ENCODE measurements at places on chromosomes 4 and X.
A peak's percentile ranks its signal among the peaks of the same experiment; 100 is the strongest.

DNA sequence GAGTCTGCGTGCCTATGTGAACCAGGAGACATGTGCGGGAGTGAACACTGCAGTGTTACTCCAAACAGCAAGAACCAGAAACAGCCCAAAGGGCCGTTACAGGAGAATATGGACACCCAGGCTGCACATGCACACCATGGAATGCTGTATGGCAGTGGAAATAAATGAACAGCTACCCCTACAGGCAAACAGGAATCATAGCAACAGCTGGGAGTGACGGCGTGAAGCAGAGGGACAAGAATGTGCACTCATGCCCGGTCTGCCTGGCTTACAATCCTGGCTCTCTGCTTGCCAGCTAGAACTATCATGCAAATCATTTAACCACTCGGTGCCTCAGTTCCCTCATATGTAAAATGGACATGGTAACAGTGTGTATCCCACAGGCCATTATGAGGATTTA, 16.6 kb downstream of the GPKOW start:
- DNase-seq, result peak; percentile 24

- no peak for DNase-seq
Observed at GRCh38 chrX:20091499-20091898, 25.2 kb downstream of the MAP7D2 start.

- no peak for DNase-seq
Observed at GRCh38 chr4:15765391-15765790, 12.7 kb upstream of the CD38 start.

DNA sequence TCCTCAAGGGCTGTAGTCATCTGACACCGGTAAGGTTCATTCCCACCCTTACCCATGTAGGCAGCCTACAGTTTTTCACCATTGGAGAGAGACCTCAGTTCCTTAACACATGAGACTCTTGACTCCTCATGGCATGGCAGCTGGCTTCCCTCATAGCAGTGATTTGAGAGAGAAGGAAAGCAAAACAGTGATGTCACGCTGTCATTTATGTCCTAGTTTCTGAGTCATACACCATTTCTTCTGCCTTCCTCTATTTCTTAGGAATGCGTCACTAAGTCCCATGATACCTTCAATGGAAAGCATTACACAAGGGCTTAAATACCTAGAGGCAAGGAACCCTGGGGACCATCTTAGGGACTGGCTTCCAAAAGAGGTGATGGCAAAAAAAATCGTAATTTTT, 226.1 kb downstream of the SPCS3 start:
- DNase-seq, result no peak

DNA sequence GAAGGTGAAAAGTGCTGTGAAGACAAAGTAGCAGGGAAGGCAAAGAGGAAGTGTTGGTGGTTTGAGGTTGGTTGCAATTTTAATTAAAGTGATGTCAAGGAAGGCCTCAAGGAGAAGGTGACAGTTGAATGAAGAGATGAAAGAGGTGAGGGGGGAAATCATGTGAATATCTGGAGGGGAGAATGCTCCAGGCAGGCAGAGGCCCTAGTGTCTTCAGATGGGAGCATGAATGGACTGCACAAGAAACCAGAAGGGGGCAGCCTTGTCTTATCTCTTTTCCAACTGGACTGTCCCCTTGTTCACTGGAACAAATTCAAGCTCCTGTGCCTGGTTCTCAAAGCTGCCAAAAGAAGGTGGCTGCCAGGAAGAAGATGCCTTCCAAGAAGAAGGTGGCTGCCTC, 68.4 kb downstream of the MAOB start:
- DNase-seq, result no peak

DNA sequence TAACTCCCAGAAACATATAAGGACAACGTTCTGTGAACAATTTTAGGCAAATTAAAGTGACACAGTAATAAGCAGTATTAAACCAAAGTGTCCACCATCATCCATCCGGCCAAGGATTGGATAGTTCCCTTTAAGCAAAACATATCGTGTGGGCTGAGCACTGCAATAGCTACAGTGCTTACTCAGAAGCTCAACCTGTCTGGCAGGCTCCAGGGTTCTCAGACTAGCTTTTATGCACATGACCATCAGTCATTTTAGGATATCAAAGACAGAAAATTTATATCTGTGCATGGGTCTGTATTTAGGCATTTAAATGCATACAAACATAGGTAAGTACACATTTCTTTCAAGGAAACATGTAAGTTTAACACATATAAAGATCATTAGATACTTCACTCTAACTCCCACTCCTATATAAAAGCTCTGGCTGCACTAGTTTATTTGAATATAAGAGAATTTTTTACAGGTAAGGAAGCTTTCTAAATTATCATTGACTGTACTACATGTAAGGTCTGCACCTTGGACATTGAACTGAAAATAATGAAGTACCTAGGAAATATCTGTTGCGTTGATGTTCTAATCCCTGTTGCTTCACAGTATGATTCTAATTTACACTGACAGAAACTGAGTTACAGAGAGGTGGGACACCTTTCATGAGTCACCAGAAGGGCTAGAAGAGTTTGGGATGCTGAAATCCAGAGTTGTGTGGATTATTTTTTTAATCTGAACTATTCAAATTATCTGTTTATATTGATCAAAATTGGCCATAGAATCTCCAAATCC, 67.6 kb downstream of the ELOVL6 start:
- no peak for DNase-seq

DNA sequence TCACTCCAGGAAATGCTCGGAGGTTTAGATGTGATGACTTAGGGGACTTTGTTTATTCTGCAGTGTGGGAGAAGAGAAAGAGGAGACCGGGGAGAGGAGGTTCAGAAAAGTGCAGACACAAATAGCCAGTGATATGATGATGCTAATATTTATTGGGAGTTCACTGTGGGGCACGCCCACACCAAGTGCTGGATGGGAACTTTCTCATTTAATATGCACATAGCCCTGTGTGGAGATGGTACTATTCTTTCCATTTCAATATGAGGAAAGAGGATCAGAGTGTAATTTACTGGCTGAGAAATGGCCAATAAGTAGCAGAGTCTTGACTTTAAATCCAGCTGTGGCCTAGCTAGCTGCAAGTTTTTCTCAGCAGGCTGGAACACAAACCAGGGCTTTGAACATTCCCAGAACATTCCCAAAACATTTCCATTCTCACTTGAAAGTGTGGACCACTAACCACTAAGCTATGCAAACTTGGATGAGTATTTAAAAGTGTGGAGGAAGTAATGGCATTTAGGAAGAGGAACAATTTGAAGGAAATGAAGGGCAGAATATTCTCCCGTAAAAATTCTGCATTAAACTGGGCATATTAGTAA, 231.7 kb downstream of the HS3ST1 start:
- DNase-seq, result no peak

DNA sequence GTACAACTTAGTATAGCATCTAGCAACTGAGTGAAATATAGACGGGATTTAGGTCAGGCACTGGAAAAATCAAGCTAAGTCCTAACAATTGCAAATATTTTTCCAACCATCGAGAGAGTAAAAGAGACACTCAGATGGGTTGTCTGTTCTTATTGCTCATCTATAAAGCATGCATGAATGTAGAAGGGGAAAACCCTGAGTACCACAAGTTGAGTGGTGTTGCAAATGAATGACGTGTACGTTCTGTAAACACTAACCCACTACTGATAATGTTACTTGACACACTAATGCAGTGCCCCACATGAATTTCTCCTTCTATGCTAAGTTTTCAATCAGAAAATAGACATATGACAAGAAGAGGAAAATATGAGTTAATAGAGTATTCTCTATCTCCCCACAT, 211.2 kb downstream of the COX18 start:
- DNase-seq, result no peak

DNA sequence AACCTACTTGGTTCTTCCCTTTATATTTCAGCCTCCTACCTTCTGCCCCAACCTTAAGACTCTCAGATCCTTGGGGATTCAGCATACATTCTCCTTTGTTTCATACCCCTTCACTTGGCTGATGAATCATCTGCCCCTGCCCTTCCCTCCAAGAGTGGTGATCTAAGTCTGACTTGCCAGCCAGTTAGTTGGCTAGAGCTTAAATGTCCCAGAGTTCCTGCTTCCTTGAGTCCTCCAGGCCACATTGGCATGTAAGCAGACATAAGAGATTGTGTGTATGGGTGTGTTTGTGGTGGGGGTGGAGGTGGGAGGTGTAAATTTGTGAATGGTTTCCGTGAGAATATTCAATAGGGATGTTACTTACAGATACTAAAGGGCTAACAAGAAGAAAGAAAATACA, 3.7 kb upstream of the TEX13D start:
- no peak for DNase-seq

DNA sequence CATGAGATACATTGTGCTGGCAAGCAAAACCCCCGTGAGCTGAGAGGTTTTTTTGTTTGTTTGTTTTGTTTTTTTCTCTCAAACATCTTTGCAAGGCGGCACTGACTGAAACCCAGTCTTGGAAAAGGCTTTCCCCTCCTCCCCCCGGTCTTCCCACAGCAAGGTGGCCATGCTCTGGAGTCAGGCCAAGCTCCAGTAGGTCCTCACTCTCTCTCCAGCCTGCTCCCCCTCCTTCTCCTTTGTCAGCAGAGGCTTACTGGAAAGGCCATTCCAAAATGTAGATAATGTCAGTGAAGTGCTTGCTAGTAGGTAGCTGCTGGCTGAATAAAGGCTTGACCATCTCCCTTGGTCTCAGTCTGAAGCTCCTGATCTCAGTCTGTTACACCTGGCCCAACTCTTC, 32.6 kb downstream of the FRMPD3 start:
- DNase-seq, result no peak

DNA sequence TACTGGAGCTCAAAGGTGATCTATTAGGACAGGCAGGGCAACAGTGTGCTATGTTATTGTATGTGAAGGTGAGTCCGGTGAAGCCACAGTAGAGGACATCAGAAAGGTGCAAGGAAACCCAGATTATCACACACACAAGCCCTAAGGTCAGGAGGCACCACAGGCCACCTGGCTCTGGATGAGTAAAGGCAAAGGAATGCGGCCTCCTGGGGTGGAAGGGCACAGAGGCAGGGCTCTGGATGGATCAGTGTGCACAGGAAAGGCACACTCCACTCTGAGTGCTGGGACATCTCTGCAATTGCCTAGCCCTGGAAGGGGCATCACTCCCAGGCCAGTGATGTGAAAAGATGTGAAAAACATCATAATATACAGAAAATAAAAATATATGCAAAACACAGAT, 683.5 kb downstream of the TRIML1 start:
- DNase-seq, result no peak

DNA sequence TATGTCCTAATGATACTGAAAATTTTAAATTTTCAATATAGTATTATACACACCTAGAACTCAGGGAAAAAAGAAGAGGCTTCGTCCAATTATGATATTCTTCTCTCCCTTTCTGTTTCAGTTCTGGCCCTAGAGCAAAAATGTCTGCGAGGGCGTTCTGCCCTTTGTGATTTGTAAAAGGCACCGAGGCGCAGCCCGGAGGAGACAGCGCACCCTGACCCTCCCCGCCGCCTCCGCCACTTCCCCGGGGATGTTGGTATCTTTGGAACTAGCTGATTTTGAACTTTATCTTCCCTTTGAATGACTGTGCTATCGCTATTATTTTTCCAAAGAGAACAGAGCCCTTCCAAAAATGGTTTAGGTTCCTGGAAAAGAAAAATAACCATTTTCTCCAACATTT, 173.2 kb upstream of the FAM9B start:
- no peak for DNase-seq

DNA sequence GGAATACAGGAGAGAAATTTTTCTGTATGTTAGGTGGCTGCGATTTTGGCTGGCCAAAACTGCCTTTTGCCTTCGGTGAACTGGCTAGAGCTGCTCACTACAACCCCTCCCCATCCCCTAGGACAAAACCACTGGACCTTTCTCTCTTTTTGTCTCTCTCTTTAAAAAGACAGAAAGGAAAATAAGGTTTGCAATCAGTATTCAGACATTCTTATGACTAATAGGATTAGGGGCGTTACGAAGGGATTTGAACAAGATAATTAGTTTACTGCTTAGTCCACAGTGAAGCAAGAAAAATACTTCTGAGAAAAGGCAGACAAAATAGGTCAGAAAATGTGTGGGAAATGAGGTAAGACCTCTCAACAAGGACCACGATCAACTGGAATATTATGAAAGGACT, 180.4 kb downstream of the SLIT2 start:
- DNase-seq, result no peak

DNA sequence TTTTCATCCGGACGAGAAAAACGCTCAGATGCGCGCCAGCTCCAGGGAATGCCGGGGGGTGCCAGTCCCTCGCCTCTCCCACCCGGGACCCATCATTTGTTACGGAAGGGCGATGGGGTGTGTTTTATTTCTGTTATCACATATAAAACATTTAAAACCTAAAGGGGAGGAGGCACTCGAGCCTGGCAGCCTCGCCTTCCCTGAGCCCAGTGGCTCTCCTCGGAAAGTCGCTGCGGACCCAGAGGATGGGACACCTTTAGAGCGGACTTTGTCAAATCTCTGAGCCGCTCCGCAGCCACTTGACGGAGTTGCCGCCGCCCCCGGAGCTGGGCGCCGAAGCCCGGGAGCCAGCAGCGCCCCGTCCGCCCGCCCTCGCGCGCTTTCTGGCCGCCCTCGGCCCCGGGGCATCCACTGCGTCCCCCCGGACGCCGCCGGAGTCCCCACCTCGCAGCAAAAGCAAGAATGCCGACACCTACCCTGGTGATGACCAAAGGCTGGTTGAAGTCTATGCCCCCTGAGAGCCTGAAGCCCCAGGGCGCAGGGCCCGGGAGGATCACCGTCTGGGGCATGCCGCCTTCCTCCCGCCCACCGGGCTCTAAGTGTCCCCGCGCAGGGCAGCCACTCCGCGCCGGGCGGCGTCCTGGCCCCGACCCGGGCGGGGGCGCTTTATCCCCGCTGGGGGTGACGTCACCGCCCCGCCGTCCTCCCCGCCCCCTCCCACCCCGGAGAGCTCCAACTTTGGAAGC, at the start of gene PDLIM3:
Gene PDLIM3, minus strand, starts transcription at position 642 of the 746 bp plus-strand sequence. Its CDS starts 73 bp downstream, at position 569.
- no peak for DNase-seq

DNA sequence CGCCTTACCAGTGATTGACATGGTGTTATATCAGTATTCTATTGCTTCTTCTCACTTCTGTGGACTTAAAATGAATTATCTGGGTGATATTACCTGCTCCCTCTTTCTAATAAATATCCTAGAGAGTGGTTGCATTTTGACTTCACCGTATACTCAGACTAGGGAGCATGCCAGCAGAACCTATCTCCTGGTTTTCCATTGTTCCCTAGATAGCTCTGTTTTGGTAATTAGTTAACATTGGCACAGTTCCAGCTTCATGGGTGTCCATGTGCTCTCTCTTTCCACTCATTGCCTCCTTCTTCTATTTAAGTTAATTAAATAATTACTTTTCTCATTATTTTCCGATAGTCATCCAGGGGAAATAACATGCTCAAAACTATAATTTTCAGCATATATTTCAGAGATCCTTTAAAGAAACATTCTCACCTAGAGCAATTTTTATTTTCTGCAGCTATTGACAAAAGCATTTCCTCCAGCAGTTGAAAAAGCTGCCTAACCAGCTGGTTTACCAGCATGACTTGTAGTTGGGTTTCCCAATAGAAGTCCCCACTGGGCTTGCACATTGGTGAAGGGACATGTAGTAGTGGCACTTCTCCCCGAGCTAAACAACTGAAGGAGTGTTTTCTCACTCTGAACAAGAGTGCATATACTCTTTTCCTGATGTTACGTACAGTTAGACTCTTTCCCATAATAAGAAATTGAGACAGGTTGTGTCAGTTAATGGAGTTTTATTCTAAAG, 27.9 kb upstream of the PAPSS1 start:
- no peak for DNase-seq

GRCh38 chrX:82816001-82816400, 692.1 kb upstream of the POU3F4 start:
- DNase-seq, result no peak

Measured in OCI-LY7 (cell line).